ACHN (cell line): ENCODE measurements at places on chromosomes 12 and 14.

DNA sequence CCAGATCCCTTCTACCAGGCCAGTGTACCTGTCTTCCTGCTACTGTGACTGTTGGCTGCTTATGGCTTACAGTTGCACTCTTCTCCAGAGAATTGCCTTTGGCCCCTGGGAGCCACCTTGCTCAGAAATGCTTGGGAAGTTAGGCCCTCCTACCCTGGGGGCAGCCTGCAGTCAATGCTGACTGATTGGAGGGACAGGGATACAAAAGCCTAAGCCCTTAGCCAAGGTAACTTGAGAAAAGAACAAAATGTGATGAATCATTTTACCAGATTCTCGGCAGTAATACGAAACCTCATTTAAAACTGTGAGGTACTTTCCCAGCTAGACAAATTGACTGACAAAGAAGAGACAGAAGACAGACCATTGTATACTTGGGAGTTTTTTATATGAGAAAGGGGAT lies 47.3 kb downstream of the PTCSC3 start:
- DNase-seq = no peak

DNA sequence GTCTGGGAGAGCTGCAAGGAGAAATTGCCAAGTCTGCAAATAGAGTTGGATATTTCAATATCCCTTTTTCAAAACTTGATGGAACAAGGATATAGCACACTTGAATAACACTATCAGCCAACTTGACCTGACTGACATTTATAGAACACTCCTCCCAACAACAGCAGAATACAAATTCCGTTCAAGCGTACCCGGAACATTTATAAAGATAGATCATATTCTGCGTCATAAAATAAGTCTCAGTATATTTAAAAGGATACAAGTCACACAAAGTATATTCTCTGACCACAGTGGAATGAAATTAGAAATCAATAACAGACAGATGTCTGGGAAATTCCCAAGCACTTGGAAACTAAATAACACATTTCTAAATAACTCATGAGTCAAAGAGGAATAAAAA lies 29.0 kb upstream of the MEG3 start:
- no peak for DNase-seq

GRCh38 chr12:100473716-100474150 lies at the start of gene NR1H4:
TSS of gene NR1H4 (plus strand) at chr12:100473866. CDS start at chr12:100493324, 19,458 bp downstream.
- DNase-seq = peak; percentile 99

- no peak for DNase-seq
Measured at GRCh38 chr14:104285508-104285840, 147.1 kb downstream of the KIF26A start.

- DNase-seq = no peak
Measured at GRCh38 chr12:60201891-60202290, 606.1 kb downstream of the SLC16A7 start.

DNA sequence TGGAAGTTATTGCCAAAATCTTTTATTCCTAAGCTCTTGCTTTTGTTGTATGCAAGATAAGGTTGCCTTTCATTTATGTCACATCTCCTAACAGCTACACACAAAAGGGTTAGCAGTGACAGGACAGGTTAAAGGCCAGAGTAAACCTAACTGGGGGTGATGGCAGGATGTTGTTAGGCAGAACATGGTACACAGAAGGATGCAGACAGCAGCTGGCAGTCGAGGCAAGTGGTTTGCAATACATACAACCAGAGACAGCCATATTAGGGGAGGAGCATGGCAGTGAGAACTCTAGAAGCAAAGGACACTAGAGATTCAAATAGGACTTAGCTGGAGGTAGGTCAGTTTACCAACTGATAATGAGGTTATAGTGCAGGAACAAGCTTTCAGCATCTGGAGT lies 2.7 kb upstream of the ABCD2 start:
- DNase-seq = no peak

GRCh38 chr12:104243551-104243950 lies 28.0 kb downstream of the TXNRD1 start:
- no peak for DNase-seq

- DNase-seq = no peak
Measured at GRCh38 chr14:28746247-28746646, 20.3 kb upstream of the FOXG1 start.

DNA sequence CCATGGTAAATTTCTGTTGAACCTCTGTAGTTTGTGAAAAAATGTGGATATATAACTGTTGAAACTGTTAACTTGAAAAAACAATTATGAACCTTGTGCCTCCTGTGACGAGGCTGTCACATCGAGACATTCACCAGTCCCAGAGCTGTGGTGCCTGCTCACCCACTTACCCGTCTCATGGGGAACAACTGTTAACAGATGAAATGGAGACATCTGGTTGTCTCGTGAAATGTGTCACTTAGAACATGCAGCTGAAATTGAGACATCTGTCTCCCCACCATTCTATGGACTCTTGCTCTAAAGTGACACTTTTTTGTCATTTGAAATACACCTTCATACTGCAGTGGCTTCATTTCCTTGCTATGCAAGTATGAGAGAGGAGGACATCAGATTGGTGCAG lies 240.6 kb downstream of the GXYLT1 start:
- no peak for DNase-seq

DNA sequence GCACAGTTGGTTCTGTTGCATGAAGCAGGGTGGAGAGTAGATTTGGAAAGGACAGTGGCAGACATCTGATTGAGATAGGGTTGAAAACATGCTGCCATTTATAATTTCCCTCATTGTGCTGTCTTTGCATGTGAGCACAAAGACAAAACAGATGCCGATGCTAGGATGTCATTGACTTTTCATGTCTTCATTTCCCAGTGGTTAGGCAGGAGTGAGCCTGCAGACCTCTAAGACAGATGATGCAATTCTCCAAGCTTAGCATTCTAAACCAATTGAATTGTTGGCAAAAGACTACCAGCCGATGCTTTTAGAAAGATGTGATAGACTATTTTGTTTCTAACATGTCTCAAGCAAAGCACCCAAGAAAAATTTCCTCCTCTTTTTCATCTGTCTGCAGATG lies 37.1 kb upstream of the PELI2 start:
- no peak for DNase-seq

DNA sequence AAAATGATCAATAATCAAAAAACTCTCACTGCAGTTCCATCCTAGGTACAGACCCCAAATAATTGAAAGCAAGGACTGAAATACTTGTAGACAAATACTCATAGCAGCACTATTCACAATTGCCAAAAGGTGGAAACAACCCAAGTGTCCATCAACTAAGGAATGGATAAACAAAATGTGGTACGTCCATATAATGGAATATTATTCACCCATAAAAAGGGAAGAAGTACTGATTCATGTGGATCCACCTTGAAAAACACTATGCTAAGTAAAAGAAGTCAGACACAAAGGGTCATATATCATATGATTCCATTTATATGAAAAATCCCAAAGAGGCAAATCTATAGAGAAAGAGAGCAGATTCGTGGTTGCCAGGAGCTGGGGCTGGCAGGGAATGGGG lies 202.8 kb downstream of the KSR2 start:
- DNase-seq = no peak

DNA sequence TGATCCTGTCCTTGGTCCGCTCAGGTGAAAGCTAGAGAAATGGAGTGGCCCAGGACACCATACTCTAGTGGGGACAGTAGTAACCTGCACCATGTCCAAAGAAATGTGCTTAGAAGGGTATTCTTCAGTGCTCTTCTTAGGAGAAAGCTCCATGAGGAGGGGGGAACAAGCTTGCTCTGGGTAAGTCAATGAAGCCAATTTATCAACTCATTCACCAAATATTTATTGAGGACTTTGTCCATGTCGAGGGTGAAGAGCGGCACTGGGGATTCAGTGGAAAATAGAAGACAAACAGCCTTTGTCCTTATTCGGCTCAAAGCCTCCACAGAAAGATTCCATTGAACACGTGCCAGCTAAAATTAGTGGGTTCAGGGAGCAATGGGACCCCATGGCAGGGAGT lies 677.8 kb downstream of the BCL11B start:
- no peak for DNase-seq

- no peak for DNase-seq
Measured at GRCh38 chr14:89388853-89389252, 28.2 kb downstream of the FOXN3 start.

DNA sequence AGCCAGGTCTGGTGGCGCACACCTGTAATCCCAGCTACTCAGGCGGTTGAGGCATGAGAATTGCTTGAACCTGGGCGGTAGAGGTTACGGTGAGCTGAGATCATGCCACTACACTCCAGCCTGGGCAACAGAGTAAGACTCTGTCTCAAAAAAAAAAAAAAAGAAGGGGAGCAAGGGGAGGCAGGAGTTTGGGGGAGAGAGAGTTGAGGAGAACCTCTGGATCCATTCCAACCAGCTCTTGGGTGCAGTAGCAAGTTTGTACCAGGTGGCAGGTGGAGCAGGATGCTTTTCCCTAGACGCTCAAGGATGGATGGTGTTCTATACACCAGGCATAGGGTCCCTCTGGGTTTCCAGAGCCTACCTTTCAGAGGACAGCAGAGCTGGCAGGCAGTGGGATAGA lies 1.9 kb downstream of the NFE2 start:
- DNase-seq = no peak

DNA sequence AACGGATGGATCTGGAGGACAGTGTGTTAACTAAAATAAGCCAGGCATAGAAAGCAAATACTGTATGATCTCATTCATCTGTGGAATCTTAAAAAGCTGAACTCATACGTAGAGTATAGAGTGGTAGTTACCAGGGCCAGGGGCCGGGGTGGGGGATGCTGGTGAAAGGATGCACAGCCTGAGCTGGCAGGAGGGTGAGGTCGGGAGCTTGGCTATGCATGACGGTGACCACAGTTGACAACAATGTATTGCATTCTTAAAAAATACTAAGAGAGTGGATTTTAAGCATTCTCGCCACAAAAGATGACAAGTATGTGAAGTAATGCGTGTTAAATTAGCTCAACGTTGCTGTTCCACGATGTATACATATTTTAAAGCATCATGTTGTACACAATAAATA lies 351.3 kb downstream of the TMEM121 start:
- DNase-seq = no peak

GRCh38 chr12:9347328-9348127 lies 139.3 kb upstream of the PZP start:
- DNase-seq = no peak

GRCh38 chr12:16531621-16532020 lies 74.3 kb downstream of the LMO3 start:
- DNase-seq = no peak

DNA sequence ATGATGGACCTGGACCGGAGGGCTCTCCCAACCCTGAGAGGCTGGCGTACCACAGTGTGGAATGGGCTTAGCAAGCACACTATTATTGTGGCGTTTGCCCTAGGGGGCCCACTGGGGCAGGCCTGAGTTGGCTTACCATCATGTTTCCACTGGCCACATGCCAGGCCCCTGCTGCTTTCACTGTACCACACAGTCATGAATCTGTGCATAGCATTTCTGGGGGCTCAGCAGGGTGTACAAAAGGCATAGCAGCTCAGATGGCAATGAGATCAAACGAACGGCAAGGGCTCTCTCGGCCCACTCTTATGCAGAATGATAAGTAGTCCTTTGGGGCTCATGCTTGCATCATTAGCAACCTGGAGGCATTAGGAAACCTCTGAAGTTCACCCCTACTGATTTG lies 137.0 kb upstream of the HIF1A start:
- no peak for DNase-seq

DNA sequence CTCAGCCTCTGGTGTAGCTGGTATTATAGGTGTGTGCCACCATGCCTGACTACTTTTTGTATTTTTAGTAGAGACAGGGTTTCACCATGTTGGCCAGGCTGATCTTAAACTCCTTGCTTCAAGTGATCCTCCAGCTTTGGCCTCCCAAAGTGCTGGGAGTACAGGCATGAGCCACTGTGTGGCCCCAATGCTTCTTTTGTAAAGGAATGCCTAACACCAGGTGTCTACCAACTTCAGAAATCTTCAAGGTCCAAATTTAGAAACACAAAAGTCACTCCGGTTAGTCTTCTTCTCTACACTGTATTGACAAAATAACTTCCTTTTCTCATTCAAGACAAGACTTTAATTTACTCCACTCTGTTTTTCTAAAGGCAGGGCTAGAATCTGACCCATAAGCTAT lies 188.7 kb downstream of the PRKD1 start:
- DNase-seq = no peak

- DNase-seq = no peak
Measured at GRCh38 chr12:87806310-87806709, 222.9 kb downstream of the C12orf50 start.

- no peak for DNase-seq
Measured at GRCh38 chr12:101823039-101823438, 7.7 kb downstream of the GNPTAB start.

DNA sequence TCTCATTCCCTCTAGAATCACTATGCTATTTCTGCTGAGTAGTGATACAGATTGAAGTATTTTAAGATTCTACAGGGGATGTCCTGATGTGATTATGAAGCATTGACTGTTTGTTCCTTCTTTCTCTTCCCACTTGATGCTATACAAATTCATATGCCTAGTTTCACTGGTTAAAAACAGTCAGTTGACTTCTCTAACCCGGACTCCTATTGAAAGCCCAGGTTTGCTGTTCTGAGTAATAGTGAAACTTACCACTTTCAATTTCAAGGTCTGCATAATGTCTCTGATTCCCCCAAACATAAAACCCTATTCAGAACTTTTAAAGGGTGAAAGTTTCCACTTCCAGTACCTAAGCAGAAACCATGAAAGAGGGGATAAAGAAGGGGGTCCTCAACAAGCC lies 117.7 kb upstream of the RPL10L start:
- no peak for DNase-seq

DNA sequence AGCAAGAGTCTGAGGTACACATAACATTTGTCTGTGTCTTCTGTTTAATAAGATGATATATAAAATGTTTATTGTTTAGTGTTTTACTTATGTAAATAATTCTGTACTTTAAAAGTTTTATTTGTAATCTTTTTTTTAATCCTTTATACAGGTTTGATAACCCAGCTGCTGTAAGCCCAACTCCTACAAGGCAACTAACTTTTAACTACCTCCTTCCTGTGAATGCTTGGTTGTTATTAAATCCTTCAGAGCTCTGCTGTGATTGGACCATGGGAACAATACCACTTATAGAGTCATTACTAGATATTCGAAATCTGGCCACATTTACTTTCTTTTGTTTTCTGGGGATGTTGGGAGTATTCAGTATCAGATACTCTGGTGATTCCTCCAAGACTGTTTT lies 24.1 kb downstream of the TMTC3 start:
- DNase-seq = no peak

DNA sequence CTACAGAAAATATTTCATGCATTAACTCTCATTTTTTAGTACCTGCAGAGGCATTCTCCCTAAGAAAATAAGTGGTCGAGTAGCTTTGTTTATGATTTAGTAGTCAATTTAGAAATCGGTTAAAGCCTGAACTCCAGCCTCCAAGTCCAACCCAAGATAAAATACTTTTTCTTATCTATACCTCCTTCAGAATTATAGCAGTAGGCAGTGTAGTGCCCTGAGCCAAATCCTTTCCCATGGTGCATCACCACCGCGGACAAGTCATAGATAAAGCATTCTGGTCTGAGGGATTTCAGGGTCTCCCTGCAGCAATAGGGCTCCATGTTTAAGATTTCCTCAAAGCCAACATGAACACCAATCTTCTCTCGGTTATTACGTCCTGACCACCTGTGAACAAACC lies 30.5 kb downstream of the USP44 start:
- DNase-seq = no peak

DNA sequence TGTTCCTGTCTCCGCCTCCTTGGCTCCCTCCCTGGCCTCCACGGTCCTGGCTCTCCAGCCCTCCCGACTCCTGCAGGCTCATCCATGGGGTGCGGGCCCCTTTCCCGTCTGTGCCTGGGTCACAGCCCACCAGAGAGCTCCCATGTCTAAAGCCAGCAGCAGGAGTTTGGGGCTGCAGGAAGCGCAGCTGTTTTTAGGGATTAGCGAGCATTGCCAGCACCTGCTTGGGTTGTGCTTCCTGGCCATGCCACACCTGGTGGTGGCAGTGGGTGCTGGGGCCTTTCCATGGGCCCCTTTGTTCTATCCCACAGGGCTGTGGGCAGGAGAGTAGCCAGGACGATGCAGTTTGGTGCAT lies 64.7 kb downstream of the KIF26A start:
- DNase-seq = no peak
